ENCODE measurements at places on chromosomes 13 and 19. TPM values are rescaled to one million over a fixed set of nuclear protein-coding genes. Genes with fewer than 3 reads are reported as not detected.

Gene FFAR2
- 2.4 TPM for total RNA-seq

DNA sequence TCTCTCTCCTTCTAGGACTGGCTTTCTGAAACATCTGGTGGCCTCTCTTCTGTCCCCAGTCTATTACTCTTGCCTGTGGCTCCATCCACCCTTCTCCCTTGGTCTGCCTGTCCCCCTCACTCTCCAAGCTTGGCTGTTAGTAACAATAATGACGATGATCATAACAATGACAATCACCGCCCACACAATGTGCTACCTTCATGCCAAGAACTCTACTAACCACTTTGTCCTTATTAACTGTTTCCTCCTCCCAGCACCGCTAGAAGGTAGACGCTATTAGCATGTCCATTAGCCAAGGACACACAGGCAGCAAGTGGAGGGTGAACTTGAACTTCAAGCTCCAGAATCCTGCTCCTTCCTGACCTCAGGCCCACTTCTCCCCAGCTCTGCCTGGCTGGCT lies 2.7 kb downstream of the GYS1 start:
- DNase-seq, result no peak

Gene KLF5
- total RNA-seq, result 1.2 TPM

DNA sequence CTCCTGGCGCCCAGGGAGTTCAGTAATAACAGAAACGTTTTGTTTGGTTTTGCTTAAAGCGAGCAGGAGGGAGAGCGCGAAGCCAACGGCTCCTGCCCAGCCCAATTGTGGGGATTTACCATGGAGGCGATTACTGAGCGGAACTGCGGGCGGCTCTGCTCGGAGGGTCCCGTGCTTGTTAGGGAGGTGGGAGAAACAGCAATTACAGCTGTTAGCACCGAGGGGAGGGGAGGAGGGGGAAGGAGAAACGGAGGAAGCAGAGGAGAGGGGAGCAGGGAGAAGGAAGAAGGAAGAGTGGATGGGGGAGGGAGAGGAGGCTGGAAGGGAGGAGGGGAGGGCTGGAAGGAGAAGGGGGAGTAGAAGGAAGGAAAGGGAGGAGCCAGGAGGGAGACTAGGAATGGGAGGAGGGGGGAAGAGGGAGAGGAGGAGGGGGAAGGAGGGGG lies 7.7 kb upstream of the ONECUT3 start:
- DNase-seq, result no peak

Gene IGFL2
- total RNA-seq, result not detected

Gene VSTM1
- total RNA-seq, result not detected

Gene SHISA7
- total RNA-seq, result not detected

Gene KLK14
- not detected for total RNA-seq

- no peak for DNase-seq
Measured at GRCh38 chr19:8208119-8208921, 850 bp upstream of the CERS4 start.

DNA sequence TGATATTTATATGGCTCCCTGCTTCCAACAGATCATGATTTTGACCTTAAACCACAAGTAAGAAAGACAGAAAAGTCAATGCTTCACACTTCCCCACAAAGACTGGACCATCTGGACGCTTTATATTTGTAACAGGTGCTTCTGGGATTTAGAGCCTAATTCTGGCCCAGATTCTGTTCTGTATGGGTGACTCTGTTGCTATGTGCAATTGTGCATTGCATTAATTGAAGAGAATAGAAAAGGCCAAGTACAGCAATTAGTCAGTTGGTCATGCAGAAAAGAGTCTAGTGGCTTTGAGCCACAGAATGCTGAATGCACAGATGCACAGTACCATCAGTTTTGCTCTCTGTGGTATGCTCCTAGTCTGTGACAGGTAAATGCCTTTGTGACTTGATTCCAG lies 657.4 kb upstream of the ATXN8OS start:
- no peak for DNase-seq

DNA sequence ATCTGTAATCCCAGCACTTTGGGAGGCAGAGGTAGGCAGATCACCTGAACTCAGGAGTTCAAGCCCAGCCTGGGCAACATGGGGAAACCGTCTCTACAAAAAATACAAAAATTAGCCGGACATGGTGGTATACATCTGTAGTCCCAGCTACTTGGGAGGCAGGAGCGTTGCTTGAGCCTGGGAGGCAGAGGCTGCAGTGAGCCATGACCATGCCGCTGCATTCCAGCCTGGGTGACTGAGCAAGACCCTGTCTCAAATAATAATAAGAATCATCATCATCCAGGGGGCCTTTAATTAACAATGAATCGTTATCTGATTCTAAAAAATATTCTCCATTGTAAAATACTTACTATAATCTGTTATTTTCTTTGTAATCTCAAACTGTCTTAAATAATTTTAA lies 283.4 kb downstream of the DACH1 start:
- no peak for DNase-seq

DNA sequence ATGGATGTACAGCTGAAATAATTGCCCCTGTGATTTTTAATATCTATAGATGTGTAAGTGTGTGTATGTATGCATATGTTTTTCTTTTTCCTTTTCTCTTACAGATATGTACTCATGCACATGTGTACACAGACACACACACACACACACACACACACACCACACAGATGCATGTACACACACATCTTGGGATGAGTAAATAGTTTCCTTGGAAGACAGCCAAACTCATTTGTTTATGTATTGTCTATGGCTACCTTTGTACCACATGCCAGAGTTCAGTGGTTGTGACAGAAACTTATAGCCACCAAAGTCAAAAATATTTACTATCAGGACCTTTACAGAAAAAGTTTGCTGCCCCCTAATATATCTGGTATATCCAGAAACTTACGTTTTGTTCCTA lies 192.6 kb downstream of the MAB21L1 start:
- no peak for DNase-seq

GRCh38 chr13:71814806-71815360 lies 52.1 kb downstream of the DACH1 start:
- DNase-seq, result no peak

- no peak for DNase-seq
Measured at GRCh38 chr13:60707878-60708277, 310.9 kb downstream of the TDRD3 start.

Gene ZNF30
- 2.2 TPM for total RNA-seq

Gene MAMSTR
- 0.58 TPM for total RNA-seq

Gene RFPL4A
- total RNA-seq, result not detected

GRCh38 chr19:18380843-18381242 lies 5.1 kb upstream of the GDF15 start:
- no peak for DNase-seq

Gene RGL3
- 18.8 TPM for total RNA-seq

DNA sequence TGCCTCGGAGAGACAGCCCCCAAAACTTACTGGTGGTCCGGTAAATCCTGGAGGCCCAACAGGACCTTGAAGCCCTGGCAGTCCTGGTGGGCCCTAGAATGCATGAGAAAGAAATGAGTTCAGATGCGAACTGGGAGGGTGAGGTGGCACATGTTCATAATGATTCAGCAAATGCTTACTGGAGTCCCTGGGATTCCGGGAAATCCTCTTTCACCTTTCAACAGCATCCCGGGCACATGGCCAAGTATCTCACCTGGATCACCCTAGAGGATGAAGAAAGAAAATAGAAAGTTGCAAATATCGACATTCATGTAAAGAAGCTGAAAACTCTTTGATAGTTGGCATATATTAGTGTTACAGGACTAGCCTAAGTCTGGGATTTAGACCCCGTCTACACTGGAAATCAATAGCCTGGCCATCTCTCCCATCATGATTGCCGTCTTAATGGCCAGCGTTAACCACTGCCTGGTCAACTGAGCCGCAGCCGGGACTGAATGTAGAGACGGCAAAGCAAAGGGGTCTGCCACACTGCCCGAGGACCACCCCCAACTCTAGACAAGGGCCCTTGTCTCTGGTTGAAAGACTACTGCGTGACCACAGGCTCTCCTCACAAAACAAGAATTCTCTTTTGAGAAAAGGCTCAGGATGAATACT lies 96.9 kb downstream of the COL4A1 start:
- DNase-seq, result no peak

- no peak for DNase-seq
Measured at GRCh38 chr13:74865656-74866055, 616.3 kb downstream of the TBC1D4 start.

DNA sequence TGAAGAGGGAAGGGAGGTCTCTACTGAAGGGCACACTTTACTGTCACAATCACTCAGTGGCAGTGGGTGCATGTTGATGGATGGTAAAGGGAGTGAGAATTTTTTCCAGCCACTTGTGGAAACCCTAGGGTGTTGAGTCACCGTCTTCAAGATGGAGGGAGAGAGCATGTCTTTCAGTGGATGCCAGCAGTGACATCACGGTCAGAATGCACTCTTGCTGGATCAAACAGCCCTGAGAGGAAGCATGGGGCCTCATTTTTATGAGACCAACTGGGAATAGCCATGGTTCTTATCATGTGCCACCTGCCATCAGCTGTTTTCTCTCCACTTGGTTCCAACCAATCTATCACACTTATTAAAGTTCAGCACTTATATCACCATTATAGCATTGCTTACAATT lies 182.5 kb downstream of the KCNRG start:
- DNase-seq, result no peak

Gene SLC25A41
- total RNA-seq, result not detected

DNA sequence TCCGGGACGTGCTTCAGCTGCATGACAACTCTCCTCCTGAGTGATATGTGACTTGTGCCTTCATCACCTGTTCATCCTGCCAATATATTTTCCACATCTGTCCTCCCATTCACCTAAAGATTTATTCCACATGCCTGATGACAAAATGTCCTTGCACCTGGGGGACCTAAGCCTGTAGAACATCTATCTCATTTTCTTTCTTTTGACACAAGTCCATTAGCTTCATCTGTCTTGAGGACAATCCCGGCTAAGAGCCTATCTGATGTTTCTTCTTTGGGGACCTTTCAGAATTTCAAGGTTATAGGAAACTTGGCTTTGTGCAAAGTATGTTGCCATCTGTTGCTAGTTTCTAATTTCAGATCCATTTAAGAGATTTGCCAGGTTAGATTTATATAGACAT lies 41.1 kb downstream of the ITGBL1 start:
- DNase-seq, result no peak

Gene KLF1
- total RNA-seq, result not detected

DNA sequence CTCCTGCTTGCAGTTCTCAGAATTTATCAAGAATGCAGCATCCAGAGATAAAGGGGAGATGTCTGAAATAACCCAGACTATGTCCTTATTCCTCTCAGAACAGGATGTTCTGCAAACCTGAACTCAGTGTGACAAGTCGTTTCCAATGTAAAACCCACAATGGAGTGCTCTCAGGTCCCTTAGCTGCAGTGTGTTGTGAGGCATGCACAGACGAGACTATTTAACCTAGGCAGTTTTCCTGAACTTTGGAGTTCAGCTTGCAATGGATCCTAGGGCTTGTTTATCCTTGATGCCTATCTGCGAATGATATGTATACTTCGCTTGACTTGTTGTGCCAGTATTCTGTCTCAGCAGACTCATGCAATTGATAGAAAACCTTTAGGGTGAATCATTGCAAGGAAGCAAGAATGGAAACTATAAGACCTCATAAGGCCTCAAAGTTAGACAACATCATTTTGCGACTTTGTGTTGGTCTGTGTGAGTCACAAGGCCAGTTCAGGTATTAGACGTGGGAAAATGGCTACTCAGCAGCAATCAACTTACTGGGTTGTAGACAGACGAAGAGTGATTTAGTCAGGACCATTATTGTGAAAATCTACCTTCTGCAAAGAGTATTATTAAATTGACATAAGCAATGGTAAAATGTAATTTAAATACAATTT lies 2439.9 kb upstream of the PCDH20 start:
- no peak for DNase-seq

Gene ZNF728
- total RNA-seq, result 3.1 TPM

- no peak for DNase-seq
Measured at GRCh38 chr19:29971648-29972047, 29.6 kb downstream of the URI1 start.

Gene SIGLEC10
- total RNA-seq, result 5.2 TPM

DNA sequence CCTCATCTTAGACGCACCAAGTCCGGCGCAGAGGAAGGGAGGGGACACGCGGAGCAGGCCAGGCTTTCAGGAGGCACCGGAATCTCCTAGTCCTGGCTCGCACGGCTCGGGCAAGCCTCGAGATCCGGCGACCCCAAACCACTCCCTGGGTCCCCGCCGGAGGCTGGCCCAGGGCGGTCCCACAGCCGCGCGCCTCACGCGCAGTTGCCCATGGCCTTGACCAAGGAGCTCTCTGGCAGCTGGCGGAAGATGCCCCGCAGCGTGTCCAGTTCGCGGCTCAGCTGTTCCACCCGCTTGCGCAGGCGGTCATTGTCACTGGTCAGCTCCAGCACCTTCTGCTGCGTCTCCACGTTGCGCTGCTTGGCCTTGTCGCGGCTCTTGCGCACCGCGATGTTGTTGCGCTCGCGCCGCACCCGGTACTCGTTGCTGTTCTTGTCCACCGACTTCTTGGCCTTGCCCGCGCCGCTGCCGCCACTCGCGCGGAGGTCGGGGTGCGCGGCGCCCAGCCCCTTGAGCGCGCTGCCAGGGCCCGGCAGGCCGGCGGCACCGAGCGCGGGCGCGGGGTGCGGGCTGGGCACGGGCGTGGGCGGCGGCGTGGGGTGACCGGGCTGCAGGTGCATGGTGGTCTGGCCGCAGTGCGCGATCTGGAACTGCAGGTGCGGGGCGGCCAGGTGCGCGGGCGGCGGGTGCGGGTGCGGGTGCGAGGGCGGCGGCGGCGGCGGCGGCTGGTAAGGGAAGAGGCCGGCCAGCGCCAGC lies 1.0 kb downstream of the CEBPA start:
- DNase-seq, result peak; percentile 89

DNA sequence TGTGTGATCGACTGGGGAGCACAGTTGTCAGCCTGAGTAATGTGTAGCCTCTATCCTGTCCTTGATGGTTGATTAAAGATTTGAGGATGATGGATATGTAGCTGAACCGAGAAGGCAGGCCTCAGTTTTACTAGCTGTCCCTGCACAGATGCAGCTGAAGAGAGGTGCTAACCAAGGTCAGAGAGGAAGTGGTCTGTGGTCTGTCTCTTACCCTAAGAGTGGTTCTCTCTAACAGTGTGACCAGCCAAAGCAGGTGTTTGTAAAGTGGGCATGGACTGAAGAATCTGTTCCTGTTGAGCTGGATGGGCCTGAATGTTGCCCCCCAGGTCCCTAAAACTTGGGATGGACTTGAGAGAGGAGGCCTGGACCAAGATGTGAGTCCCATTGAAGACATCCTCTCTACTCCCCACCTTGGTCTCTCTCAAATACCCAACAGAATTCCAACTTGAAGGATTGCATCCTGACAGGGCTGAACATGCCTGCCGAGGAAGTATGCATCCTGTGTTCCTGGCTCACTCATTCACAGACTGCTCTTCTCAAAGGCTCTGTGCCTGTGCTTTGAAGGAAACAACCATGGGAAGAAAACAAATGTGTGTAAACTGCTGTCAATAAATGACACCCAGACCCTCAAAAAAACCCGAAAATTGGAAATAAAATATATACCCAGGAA lies 223.8 kb downstream of the MAB21L1 start:
- no peak for DNase-seq

- DNase-seq, result no peak
Measured at GRCh38 chr19:18282021-18282787, 782 bp upstream of the JUND start.

All from mesenteric fat pad (tissue), 1 donor.